ENCODE measurements at places on chromosomes 16 and 17.

DNA sequence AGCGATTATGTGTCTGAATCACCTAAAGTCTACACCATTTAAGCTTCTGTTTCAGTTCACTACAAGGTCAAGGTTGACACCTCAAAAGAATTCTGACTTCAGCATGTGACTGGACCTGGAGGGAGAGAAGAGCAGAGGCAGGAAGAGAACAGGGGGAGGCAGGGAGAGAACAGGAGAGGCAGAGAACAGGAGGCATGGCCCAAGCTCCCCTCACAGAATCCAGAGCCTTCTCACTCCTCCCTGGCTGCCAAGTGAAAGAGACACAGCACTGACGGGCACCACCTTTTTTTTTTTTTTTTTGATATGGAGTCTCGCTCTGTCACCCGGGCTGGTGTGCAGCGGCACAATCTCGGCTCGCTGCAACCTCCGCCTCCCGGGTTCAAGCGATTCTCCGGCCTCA is 11.4 kb downstream of the GGA2 start:
- no peak for DNase-seq

DNA sequence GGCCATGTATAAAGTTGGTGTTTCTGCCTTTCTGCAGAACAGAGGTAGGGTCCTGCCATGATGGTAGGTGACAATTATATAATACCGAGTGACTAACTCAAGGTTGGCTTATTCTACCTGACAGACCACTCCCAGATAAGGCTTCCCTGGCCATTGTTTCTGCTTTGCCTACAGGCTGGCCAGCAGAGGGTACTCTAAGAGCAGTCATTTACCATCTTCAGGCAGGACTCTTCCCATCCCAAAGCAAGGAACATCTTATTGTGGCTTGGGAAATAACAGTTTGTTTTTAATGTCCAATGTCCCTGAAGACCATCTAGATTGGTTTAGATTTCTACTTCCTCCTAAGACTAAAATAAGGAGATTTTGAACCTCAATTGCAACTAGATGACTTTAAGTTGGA is 74.1 kb downstream of the SNX11 start:
- DNase-seq: no peak

- no peak for DNase-seq
Observed at GRCh38 chr17:7235693-7236665, 1.7 kb upstream of the DVL2 start.

- DNase-seq: no peak
Observed at GRCh38 chr16:20510323-20510722, 59.0 kb downstream of the ACSM2A start.

DNA sequence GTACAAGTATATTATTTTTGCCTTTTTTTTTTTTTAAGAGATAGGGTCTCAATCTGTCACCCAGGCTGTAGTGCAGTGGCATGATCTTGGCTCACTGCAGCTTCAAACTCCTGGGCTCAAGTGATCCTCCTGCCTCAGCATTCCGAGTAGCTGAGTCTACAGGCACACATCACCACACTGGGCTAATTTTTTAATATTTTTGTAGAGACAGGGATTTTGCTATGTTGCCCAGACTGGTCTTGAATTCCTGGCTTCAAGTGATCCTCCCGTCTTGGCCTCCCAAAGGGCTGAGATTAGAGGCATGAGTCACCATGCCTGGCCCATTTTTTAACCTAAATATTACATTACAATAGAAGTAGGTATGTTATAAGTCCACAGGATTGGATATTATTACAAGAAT is 3.2 kb downstream of the TERB1 start:
- no peak for DNase-seq

DNA sequence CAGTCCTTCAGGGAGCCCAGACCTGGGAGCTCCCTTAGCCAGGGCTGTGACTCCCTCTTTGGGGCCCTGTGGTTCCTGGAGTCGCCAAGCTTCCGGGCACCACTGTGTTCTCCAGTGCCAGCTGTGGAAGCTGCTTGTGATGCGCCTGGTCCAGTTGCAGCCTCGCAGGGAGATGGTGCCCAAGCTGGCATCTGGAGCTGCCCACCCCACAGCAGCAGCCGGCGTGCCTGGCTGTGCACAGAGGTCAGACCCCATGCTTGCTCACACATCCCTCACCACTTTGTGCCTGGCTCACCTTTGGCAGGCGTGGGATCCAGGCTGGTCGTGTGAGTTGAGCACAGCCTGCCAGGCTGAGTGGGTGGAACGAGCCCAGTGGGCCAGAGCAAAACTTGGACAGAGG is 18.2 kb downstream of the RHOT1 start:
- DNase-seq: no peak
